Stimulated activated CD8-positive, alpha-beta memory T cell treated with anti-CD3 and anti-CD28 coated beads, Interleukin-4, amount 100 ng/mL, for 1 hour (primary cell): ENCODE measurements at places on chromosomes 7 and 10.

DNA sequence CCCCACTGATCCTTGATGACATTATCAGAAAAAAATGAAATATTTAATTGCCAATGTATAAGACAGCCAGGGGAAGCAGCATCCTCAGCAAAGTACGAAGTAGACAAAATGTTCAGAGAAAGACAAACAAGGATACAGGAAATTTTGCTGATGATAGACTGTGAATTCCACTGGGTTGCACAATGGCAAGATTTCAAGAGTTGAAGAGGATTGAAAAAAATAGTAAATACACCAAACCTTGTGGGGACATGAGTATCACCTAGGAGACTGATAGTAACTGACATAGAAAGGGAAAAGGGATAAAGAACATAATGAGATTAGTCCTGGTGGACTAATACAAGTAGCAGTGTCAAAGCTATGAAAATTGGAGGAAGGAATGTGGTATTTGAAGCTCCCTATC is 16.5 kb downstream of the CNOT4 start:
- no peak for DNase-seq

DNA sequence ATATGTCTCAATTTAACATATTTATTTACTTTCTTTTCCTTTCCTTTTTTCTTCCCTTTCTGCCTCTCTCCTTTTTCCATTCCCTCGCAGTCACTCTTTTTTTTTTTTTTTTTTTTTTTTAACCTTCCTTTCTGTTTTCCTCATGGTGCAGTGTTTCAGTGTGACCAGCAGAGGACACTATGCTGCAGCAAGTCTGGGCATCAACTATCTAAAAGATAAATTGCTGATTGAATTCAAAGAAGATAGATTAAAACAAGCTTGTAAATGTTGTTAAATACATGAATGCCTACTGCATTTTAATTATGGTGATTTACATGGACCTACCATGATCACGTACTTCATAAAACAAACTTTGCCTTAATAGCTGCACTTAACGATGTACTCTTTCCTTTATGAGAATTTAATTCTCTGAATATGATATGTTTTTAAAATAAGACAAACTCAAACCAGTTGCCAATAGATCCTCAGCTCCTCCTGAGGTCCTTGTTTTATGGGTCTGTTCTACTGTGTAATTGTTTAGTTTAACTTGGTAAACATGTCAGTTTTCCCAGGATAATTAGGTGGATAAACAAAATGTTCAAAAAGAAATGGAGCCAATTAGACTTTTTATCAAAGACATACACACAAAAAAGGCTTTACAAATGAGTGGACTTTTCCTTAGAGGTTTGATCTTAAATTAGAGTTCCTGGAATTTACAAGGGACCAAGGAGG is 101.0 kb upstream of the AGR3 start:
- DNase-seq, result no peak

- no peak for DNase-seq
These were observed 81.6 kb downstream of the RPS24 start for GRCh38 chr10:78115135-78115853.

GRCh38 chr10:103850572-103850895 is 4.8 kb downstream of the SH3PXD2A start:
- no peak for DNase-seq

DNA sequence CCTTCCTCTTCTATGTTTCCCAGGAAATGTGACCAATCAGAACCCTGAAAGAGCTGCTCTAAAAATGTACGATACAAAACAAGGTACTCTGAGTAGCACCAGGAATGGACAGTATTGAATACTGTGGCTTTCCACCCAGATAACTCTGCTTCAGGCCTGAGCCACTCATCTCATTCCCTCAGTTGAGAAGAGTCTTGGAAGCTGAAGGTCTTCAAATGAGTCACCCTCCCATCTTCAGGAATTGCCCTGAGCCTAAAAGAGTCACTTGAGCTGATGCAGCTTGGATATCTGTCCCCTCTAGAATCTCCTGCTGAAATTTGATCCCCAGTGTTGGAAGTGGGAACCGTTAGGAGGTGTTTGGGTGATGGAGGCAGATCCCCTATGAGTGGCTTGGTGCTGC is 210.4 kb downstream of the DGKI start:
- no peak for DNase-seq

- no peak for DNase-seq
These were observed 2.3 kb downstream of the HPS1 start for GRCh38 chr10:98444314-98445006.

DNA sequence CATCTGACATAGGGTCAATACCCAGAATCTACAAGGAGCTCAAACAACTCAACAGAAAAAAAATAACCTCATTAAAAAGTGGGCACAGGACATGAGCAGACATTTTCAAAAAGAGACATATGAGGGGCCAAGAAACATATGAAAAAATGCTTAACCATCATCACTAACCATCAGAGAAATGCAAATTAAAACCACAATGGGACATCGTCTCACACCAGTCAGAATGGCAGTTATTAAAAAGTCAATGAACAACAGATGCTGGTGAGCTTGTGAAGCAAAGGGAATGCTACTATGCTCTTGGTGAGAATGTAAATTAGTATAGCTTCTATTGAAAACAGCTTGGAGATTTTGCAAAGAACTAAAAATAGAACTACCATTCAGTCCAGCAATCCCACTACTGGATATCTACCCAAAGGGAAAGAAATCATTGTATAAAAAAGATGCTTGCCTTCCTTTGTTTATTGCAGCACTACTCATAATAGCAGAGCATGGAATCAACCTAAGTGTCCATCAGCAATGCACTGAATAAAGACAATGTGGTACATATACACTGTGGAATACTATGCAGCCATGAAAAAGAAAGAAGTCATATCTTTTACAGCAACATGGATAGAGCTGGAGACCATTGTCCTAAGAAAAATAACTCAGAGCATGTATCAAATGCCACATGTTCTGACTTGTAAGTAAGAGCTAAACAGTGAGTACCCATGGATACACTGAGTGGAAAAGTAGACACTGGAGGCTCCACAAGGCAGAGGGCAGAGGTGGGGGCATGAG is 139.8 kb downstream of the ADARB2 start:
- no peak for DNase-seq

DNA sequence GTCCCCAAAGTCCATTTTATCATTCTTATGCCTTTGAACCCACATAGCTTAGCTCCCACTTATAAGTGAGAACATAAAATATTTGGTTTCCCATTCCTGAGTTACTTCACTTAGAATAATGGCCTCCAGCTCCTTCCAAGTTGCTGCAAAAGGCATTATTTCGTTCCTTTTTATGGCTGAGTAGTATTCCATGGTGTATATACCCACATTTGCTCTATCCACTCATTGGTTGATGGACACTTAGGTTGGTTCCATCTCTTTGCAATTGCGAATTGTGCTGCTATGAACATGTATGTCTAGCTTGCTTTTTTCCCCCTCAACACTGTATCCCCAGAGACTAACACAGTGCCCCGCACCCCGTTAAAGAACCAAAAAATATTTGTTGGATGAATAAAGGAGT is 670 bp upstream of the CAPZA2 start:
- no peak for DNase-seq

DNA sequence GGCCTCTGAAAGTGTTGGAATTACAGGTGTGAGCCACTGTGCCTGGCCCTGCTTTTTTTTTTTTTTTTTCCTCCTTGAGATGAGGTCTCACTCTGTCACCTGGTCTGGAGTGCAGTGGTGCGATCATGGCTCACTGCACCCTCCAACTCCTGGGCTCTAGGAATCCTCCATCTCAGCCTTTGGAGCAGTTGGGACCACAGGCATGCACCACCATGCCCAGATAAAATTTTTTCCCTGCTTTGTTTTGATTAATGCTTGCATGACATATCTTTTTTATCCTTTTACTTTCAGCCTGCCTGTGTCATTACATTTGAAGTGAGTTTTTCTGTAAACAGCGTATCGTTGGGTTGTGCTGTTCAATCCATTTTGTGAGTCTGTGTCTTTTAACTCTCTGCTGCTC is 97.0 kb downstream of the ANKRD61 start:
- no peak for DNase-seq

- no peak for DNase-seq
These were observed 763.5 kb downstream of the AUTS2 start for GRCh38 chr7:70361821-70362220.

DNA sequence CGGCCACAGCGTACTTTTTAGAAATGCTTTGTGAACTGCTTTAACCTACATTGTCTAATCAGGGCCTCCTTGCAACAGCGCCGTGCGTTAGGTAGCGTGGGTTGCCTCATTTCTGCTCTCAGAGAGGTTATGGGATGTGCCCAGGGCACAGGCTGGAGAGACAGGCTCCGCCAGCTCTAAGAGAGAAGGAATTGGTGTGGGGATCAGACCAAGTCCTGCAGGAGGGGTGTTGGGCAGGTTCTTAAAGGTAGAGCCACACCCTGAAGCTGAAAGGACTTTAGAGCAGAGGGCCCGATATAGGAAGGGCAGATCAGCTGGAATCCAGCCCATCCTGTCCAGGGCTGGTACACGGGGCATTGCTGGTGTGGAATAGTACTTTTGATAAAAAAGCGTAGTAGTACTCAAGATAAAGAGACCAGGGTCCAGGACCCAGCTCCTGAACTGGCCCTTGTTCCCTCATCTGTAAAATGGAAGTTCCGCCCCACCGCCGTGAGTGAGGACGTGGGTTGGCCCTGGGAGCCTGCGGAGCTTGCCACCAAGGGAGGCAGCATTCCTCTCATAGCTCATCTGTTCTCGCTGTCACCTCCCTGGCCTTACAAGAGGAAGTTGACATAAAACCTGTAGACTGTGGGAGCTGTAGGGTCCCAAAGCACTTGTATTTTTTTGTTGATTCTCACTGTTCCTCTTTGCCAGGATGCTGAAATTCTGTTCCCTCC is 37.2 kb downstream of the TMEM120A start:
- DNase-seq, result no peak

DNA sequence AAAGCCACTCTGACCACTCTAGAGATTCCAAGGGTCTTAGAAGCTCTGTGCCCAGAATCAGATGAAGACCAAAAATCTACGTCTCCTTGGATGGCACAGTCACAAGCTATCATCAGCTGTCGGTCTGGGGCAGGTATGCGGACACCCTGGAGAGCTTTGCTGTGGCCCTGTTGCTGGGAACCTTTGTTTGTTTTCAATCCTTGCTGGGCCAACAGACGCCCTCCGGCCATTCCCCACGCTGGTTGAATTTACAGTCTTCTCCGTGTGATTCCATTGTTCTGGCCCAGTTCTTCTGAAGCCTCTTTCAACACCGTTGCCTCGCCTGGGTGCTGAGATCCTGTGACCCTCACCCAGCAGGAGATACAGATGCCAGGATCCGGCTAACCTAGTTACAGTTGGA is 149.4 kb upstream of the PFKP start:
- DNase-seq, result no peak

DNA sequence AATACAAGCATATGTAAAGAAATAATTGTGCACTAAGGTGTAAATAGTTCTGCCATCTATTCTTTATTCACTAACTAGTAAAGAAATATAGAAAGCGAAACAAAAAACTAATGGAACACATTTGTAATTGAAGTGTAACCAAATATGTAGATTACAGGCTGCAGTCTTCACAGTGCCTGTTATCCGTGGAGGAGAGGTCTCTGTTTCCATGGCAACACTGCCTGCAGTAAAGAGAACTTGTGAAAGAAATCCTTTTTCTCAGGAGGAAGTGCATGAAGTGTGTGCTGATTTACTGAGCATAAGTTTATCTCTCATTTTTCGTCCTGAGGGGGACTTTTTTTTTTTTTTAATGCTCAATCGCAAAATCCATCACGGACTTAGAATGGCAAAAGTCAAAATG is 102.5 kb downstream of the APBB1IP start:
- no peak for DNase-seq

DNA sequence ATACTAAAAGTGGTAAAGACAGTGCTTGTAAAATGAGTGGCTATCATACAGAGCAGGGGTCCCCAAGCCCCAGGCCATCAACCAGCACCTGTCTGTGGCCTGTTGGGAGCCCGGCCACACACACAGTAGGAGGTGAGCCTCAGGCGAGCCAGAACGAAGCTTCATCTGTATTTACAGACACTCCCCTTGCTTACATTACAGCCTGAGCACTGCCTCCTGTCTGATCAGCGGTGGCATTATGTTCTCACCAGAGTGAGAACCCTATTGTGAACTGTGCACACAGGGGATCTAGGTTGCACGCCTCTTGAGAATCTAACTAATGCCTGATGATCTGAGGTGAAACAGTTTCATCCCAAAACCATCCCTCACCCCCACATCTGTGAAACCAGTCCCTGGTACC is 58.7 kb downstream of the ITGA8 start:
- no peak for DNase-seq

DNA sequence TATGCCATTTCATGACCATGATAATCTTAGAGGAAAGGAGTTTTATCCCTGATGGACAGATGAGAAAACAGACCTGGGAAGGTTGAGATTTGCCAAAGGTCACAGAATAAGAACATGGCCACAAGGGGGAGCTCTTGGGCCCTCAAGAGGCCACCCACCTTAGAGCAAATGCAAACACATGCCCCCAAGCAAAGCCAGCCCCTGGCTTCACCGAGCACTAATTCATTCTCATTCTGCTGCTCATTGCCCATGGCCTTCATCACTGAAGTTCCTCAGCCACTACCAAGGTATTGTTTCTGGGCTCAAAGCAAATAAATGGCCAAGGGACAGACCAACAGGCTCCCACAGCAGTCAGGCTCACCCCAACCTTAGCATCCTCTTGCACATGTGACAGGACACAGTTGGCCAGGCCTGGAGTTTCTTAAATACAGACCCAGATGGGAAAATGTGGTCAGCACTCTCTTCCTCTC is 44.2 kb downstream of the PDLIM1 start:
- DNase-seq, result peak; percentile 27

GRCh38 chr7:4073052-4073451 is 609.0 kb upstream of the FOXK1 start:
- no peak for DNase-seq

DNA sequence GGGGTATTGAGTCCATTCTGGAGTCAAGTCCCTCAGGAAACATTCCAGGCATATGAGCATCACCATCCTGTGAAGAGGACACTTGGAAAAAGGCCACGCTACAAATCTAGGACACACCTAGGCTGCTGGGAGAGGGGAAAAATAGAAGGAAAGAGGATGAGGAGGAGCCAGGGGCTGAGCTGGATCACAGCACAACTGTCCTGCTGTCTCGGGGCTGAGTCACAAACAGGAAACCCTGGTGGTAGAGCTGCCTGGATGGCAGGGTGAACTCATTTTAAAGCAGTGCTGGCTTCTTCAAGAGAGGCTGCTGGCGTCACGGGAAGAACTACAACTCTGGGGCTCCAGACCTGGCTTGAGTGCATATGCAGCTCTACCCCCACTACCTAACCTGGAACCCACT is 151.5 kb downstream of the RNF216 start:
- DNase-seq, result no peak

GRCh38 chr10:96708456-96708855 is 11.9 kb downstream of the PIK3AP1 start:
- no peak for DNase-seq
